ENCODE measurements at places on chromosomes 5 and 9.

DNA sequence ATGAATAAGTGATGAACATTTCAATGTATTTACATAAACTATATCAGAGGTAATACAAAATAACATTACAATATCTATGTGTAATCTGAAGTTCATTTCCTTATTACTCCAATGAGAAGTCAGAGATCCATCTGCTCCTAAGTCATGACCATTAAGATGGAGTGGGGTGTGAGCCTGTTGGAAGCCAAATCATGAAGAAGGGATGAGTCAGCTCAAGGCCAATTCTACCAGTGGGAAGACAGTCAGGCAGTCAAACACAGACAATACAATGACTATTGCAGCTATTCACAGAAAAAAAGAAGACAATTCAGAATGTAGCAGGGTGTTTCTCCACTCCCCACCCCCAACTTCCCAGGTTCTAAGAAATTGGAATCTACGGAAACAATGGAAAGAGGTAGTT lies 155.0 kb downstream of the NFIB start:
- peak; percentile 68 for DNase-seq

DNA sequence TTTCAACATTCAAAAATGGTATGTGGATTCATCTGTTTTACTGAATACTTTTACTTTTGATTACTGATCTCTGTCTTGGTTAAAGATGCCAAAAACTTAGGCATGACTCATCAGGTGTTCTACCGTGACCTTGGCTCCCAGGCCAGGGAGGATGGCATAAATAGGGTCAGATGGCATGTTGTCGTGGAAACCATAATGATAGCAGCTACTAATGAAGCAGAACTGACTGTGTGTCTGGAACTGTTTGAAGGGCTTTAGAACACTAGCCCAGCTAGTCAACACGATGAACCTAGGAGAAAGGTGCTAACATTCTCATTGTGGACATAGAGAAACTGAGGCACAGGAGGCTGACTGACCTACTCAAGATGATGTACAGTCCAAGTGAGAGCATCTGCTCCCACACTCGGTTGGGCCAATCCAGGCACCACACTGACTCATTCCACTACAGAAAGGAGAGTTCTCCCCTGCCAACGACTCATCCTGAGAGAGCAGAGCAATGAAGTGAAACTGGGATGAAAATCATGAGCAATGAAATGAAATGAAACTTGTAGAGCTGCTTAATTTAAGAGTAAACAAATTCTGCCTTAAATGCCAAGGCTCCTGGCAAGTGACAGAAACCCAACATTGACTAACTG lies 116.0 kb downstream of the TENT4A start:
- DNase-seq = no peak

- no peak for DNase-seq
These were observed 500.7 kb downstream of the CDH12 start for GRCh38 chr5:22352493-22352892.

DNA sequence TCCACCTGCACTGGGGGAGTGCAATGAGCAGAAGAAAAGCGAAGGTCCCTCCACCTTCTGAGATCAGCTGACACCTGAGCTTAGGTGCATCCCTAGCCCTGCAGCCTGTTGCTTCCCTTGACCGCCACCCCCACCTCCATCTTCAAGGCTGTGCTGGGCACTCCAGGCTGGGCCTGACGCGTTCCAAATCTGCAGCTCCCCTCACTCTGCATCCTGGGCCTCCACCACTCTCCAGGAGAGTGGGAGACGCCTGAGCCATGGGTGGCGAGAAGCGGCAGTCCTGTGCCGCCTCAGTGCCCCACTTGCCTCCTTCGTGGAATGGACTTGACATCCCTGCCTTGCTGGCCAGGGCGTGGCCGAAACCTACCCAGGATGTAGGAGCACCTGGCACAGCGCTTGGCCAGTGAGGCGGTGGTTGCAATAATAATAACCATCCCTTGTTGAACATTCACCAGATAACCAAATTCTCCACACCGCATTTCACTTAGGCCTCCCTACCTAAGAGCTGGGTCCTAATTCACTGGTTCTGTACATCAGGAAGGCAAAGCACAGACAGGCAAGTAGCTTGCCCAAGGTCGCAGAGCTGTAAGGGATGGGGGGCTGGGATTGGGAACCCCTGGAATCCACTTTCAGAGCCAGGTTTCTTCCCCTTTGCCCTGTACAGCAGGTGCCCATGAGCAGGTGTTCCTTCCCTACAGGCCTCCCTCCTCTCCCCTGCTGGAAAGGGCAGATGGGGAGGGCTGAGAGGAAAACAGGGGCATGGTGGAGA lies 11.7 kb downstream of the B4GALT7 start:
- no peak for DNase-seq

GRCh38 chr5:66518753-66519152 lies 77.4 kb upstream of the MAST4 start:
- no peak for DNase-seq

GRCh38 chr5:2091921-2092320 lies 209.2 kb upstream of the IRX4 start:
- no peak for DNase-seq

- DNase-seq = no peak
These were observed 9.7 kb downstream of the CDK5RAP2 start for GRCh38 chr9:120570296-120570695.

- DNase-seq = no peak
These were observed 3.6 kb downstream of the CACFD1 start for GRCh38 chr9:133463234-133463863.

GRCh38 chr5:61394078-61394704 lies 62.1 kb downstream of the ZSWIM6 start:
- DNase-seq = peak; percentile 79

DNA sequence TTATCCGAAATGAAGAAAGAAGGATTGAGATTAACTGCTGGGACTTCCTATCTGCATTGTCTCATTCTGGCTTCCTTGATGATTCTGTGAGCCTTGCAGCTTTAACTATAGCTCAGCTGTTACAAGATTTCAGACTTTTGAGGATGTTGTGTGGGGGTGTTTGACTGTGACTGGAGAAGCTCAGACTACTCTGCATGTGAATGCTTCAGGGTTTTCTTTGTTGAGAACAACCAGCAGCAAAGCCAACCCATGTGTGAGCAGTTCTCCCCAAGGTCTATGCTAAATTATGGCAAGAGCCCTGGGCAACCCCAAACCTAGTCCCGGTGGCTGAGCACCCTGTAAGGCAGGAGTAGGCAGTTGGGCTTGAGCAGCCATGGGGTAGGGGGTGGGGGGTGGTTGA lies 8.4 kb upstream of the SCAI start:
- DNase-seq = no peak

GRCh38 chr5:156920042-156920860 lies 42.8 kb downstream of the TIMD4 start:
- peak; percentile 7 for DNase-seq

- peak; percentile 70 for DNase-seq
These were observed 62.9 kb downstream of the OTULIN start for GRCh38 chr5:14727428-14727865.

DNA sequence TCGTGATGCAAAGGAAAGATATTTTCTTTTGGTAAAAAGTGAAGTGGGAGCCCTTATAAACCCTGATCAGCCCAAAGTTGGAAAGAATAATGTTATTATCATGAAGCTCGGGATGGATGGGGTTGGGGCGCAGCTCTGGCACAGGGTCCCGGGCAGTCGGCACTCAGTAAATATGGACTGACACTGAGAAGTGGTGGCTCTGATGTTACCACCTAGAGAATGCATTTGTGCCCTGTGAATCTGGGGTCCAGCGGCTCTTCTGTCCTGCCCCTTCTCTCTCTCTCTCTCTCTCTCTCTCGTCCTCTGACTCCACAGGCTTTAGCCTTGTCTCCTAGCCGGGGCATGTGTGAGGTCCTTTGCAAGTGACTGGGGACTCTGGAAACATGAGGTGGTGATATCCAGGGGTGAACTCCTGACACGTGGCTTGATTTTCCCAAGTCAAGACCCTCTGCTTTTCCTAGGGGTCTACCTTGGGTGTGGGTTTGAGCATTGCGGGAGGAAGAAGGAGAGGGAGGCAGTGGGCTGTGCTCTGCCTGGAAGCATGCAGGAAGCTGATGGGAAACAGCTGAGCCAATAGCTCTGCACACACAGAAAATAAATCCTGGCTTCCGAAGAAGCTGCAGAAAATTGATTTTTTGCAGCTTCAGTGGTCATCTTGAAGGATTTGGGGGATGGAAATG lies 162.7 kb downstream of the MACROH2A1 start:
- no peak for DNase-seq

DNA sequence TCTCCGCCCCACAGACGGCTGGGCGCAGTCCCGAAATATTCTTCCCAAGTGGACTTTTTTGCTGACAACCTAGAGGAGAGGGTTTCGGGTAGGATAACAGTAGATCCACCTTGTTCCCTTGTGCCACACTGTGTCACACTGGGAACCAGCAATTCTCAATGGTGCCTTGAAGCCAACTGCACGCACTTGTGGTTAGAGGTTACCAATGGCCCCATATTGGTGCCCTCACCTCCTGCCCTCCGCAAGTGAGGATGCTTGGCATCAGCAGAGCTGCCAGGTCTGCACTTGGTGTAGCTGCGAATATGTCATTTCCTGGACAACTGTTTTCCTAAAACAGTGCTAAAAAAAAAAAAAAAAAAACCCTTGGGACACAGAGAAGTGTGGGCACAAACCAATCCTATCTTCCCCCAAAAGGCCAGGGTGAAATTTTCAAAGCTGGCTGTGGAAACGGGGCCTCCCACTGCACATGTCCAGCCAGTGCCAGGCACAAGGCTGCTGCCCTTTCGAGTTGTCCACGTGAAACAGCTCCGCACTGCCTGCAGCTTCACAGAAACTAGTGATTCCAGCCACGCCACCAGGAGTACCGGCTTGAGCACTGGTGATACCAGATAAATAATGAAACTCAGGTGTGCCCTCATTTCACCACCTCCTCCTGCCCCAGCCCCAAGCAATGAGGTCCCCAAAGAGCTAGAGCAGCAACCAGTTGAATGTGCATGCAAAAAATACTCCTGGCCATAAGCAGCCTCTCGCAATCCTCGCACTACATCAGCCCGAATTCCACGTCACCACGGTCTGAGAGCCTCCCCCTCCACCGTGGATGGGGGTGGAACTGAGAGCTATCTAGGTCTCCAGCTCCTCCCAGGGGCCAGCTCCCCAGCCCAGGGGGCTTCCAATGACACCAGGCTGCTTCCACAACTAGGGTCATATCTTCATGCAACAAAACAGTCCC lies 51.2 kb downstream of the USP20 start:
- DNase-seq = no peak

DNA sequence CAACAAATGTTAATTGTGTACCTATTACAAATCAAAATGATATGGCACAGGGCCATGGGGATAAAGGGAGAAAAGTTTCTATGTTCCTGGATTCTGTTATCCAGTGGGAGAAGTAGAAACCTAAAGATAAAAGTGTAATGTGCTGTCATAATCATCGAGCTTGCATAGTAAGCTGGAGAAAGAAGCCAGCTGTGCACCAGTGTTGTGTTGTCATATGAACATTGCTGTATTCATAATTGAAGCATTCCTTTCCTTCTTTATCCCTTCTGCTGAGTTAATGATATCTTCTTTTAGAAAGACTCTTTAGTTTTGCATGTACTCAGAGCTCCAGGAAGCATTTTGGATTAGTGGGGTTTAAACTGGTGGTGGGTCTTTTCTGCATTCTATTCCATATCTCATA lies 39.5 kb downstream of the NTRK2 start:
- DNase-seq = no peak

DNA sequence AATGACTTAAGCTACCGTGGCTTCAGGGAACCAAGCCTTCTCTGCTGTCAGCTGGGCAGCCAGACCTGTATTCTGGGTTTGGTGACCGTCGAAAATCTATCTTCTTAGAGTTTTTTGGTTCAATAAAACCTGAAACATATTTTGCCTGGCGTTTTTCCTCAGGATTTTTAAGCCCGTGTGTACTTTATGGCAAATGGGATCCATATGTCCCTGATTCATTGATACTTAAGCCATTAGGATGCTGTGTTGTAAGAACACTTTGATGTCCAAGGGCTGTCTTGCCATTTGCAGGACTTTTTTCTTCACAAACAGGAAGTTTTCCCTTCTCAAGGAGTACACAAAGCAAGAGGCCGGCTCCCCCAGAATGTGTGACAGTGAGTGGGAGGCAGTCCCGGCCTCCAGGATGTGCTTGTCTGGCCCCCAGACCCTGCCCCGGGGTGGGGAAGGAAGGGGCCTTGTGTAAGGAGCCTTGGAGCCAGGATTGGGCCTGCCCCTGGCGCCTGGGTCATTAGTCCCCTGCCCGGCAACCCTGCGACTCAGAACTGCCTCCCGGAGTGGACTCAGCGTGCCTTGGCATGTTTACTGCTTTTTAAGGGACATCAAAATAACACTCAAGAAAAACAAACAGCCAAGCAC lies 83.4 kb upstream of the SMIM23 start:
- DNase-seq = no peak

DNA sequence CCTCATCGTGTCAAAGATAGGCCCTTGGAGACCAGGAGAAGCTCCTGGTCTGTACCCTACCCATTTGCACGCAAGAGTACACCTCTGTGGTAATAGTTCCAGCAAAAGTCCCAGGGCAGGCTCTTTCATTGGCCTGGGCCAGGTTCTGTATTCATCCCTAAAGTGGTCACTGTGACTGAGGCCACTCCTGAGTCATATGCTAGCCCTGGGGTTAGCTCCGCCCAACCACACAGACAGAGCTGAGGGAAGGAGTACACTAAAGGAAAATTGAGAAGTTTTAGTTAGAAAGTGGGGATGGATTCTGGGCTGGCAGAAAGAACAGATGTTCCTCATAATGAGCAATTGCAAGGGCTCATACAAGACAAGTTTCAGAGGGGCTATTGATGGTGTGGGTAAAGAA lies 206.7 kb downstream of the ARHGAP26 start:
- no peak for DNase-seq

- DNase-seq = no peak
These were observed 177.0 kb downstream of the ARRDC3 start for GRCh38 chr5:91206103-91206502.

- DNase-seq = no peak
These were observed 360.0 kb upstream of the ZNF462 start for GRCh38 chr9:106502930-106503329.

DNA sequence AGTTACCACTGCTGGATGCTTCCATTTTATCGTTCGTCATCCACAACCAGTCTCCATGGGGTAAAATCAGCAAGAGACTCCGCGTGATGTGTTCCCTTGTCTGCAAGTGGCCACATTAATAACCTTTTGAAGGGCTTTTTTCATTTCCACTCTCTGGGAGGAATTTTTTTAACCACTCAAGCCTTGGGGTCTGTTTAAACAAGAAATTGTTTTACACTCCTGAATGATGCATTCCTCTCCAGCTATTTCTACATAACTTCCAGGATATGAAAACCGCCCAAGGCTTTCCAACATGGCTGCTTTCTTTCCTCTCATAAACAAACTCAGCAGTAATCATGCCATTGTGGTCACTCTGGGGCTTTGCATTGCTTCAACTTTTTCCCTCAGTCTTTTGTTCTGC lies 217.2 kb upstream of the DAPK1 start:
- DNase-seq = peak; percentile 89
